CD4-positive, alpha-beta T cell treated with Interleukin-15 for 1 hour (primary cell): ENCODE measurements at places on chromosomes 16 and 17.

GRCh38 chr16:57562669-57563486 is 20.4 kb downstream of the ADGRG5 start:
- no peak for DNase-seq

- DNase-seq = no peak
These were observed 23.9 kb upstream of the TMEM98 start for GRCh38 chr17:32903774-32904673.

- peak; percentile 70 for DNase-seq
These were observed 29.3 kb downstream of the MXRA7 start for GRCh38 chr17:76681222-76682137.

DNA sequence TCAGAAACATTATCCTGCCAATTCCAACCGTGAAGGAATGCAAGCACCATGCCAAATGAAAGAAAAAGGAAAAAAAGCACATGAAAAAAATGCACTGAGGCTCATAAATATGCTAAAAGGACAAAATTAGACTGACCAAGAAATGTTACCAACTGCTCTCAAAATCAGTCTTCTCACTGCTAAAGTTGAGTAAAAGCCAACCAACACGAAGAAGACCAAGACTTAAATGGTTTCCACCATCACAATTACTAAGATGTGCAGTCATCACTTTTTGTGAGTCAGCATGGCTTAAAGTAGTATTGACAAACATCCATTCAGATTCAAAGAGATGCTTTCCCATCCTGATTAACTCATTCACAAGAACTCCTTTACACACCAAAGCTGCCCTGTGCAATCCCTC is 16.4 kb downstream of the CDYL2 start:
- no peak for DNase-seq

DNA sequence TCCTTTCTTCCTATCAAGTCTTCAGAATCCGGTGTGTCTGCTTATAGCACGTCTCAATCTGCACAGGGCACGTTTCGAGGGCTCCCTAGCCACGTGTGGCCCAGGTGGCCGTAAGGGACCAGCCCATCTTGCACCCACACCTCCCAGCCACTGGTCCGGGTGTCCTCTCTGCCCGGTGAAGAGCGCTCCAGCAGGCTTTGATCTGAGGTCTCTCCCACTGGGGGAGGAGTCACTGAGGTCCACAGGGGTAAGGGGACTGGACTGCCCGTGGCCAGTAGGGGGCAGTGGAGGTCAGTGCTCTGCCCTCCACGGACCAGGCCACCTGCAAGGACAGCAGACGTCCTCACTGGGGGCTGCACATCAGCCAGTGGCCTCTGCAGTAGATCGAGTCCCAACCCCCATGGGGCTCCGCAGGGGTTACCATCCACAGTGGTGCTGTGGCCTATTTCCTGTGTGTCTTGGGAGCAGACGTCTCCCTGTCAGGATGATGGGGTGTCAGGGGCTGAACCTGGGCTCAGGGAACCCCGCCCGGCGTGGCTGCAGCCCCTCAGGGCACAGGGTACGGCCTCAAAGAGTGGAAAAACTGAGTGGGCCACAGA is 204.1 kb upstream of the CIBAR2 start:
- DNase-seq = peak; percentile 41

DNA sequence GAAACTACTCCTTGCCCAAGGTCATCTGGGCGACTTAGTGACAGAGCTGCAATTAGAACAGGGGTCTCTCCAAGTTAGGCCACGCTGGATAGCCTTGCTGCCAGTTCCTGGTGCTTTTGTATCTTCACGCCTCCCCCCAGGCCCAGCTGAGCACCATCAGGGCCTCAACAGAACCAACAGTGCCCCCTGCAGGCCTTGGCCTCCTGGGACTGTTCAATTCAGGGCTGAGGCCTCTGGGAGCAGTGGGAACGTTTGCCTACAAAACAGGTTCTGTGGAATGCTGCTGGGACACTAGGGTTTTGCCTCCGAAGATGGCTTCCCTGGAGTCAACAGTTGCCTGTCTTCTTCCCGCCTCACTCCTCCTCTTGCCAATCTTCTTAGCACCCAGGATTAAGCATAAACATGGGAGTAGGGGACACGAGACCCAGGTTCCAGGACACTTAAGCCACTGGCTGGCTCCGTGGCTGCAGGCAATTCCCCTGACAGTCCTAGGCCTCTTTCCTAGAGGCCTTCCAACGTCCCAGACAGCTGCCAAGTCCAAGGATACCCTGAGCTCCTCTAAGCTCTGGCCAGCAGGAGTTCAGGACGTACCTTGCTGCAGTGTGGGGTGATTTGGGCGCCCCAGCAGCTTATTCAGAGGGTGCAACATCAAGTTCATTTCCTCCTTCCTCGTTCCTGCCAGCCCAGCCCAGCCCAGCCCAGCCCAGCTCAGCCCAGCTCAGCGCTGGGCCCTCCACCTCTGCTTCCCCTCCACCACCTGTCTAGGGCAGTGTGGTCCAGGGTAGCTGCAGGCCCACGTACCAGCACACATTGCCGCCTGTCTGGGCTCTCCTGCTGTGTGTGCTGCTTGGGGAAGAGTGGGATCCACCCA is 246.6 kb upstream of the RPL38 start:
- peak; percentile 31 for DNase-seq

DNA sequence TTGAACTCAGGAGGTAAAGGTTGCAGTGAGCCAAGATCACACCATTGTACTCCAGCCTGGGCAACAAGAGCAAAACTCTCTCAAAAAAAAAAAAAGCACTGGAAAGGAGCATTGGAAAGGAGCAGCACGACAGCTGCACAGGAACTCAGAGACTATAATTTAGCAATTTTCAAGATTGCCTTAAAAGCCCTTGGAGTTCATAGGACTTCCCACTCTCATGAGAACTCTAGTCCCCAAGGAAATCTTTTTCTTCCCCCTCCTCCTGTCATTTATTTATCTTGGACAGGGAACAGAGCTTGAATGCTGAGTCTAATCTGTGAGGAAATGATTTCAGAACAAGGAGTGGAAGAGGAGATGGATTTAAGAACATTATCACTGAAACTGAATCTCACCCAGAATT is 69.0 kb downstream of the PLXDC1 start:
- no peak for DNase-seq

DNA sequence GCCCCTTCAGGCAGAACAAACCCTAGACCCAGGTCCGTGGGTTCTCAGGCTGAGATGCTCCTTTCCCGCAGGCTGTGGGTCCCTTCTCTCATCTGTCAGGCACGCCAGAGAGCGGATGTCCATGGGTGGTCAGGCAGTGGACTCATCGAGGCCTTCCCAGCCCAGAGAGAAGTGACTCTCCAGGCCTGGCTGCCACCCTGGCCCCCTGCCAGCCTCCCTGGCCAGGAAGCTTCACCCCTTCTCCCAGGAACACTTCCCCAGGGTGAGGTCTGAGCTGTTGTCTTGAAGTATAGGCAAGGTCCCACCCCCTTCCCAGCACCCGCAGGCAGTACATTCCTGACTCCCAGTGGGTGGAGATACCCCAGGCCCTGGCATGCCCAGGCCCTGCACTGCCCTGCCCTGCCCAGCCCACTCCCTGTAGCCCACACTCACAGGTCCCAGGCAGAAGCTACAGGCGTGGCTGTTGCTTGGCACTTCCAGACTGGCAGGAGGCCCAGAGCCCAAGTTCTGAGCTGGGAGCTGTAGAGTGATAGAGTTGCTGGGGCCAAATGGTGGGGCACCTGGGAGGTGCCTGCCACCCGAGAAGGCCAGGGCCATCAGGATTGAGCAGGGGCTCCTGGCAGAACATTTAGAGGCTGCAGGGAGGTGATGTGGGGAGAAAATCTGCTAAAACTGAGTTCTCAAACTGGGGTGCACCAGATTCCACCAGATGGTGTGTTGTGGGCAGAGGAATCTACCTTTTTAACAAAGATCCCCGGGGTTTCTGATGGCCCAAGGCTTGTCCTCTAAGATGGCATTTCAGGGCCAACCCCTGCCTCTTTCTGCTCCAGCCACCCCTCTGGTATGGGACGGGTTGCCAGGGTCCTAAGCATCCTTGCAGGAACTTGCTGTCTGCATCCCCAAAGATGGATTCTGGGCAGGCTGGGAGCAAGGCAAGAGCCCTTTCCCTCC is 6.7 kb downstream of the ITGA3 start:
- no peak for DNase-seq

DNA sequence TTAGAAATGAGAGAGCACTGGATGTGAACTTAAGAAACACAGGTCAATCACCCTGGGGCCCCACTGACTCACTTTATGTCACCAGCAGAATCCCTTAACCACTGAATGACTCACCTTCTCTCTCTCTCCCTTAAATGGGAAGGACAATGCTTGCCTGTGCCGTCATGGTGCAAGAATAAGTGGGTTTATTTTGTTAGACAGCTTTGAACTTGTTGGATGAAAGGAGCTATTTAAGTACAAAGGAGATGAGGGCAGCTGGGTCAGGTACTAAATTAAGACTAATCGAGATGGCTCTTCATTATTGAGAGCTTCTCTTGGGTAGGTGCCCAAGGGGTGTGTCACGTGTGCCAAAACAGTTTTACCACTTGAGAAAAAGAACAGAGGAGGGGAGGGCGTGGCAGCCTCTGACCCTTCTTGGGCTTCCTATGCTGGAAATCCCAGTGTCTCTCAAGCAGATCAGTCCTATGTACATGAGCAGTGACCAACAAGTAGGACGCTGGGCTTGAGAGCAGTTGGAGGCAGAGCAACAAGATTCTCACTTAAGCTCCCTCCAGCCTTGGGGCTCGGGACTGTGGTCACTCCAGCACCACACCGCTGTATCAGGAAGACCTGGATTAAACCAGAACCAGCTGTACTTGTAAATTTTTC is 6.7 kb upstream of the KRT31 start:
- no peak for DNase-seq

DNA sequence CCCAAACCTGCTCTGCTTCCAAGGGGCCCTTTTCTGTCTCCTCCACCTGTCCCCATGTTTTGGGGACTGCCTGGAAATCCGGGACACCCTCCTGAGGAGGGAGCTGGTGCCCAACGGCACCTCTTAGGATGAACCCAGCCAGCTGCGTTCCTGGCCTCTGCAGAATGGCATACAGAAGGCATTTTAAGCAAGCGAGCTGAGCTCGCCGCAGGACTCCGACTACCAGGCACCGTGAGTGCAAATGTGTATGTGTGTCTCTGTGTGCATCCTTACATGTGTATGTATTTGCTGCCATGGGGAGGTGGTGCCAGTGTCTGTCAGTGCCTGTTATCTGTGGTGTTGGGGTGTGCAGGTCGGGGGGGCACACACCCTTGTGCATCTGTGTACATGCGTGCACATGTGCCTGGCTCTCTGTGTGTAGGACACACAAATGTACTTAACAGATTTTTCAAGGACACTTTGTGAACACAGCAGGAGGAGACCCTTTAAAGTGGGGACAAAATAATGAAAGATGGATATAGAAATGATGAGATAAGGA is 39.3 kb downstream of the ABAT start:
- DNase-seq = no peak

DNA sequence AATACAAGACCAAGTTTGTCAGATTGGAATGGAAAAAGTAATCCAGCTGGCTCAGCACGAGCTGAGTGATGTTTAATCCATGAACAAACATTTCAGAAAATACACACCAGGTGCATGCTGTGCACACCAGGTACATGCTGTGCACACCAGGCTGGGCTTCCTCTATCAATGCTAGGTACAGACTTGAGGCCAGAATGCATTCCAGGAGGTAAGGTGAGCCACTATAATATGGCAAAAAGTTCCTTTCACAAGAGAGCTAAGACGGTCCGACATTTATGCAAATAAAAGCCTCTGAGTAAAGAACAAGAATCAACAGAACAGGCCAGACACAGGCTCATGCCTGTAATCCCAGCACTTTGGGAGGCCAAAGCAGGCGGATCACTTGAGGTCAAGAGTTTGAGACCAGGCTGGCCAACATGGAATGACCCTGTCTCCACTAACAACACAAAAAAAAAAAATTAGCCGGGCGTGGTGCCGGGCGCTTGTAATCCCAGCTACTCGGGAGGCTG is 128.2 kb downstream of the ZNF778 start:
- DNase-seq = no peak

GRCh38 chr17:63153488-63153887 is 187.5 kb downstream of the TANC2 start:
- DNase-seq = no peak
